ENCODE measurements at places on chromosomes 16 and 17. TPM values are rescaled to one million over a fixed set of nuclear protein-coding genes. Genes with fewer than 3 reads are reported as not detected.

The AOC3 gene
- 0.91 TPM for total RNA-seq

The NPIPA8 gene
- total RNA-seq = 0.65 TPM

The ZNF778 gene
- total RNA-seq = 15.5 TPM

DNA sequence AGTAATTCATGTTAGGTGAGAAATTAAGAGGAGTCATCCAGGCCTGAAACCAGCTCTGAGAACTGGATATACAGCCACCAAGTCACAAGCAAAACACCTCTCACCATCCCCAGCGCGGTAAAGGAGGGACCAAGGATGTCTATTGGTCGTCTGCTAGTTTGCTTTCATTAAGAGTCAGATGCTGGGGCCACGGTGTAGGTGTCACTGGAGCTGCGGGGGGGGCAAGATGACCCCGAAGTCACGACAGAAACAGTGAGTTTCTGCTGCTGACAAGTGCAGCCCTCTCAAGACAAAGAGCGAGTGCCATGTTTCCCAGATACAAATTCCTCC, 790 bp downstream of the NCBP3 start:
- H3K27me3 ChIP-seq = peaks cover 4% of the 10 kb centered on the region
- peaks cover 2% of the 10 kb centered on the region for H3K36me3 ChIP-seq
- peaks cover 19% of the 10 kb centered on the region for H3K4me1 ChIP-seq

- no peaks in the 10 kb centered on the region for H3K36me3 ChIP-seq
- H3K27ac ChIP-seq = no peak overlapping the region
- DNase-seq = no peak
- H3K4me3 ChIP-seq = no peak overlapping the region
Observed at GRCh38 chr16:12627394-12627793, 176.3 kb downstream of the CPPED1 start.

DNA sequence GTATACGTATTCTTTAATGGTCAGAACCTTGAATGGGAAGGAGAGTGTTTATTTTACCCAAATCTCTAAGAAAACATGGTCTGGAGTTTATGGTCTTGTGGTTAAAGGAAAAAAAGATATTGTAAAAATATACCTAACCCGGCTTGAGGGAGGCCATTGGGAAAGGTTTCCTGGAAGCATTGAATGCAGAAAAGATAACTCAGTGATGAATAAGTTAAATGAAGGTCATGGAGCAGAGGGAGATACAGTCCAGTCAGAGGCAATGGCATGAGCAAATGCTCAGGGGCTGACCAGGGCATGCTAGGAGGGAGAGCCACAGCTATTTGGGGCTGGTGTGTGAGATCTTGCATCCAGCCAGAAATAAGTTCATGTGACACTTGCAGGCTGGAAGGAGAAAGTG, 430.4 kb upstream of the CDH5 start:
- H3K27me3 ChIP-seq = no peaks in the 10 kb centered on the region
- DNase-seq = no peak
- no peak overlapping the region for H3K4me3 ChIP-seq
- H3K4me1 ChIP-seq = peaks cover 4% of the 10 kb centered on the region
- no peaks in the 10 kb centered on the region for H3K36me3 ChIP-seq
- H3K27ac ChIP-seq = no peak overlapping the region

DNA sequence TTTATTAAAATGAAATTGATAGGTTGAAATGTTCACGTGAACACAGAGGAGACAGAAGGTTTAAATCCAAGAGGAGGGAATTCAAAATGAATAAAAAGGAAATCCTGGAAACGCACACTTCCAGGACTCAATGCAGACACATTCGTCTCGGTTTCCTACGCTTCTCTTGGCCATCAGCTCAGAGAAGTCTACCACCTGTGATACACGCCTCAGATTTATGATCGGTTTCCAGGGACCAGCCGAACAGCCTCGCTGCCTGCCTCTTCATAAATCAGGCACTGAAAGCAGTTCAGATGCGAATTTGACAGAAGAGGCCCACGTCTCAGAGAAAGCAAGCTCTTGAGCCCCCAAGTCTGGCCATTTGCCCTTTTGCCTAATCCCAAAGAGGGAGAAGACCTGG, 125.5 kb upstream of the IRX3 start:
- H3K27me3 ChIP-seq = peaks cover 31% of the 10 kb centered on the region
- H3K4me1 ChIP-seq = peaks cover 7% of the 10 kb centered on the region
- no peaks in the 10 kb centered on the region for H3K36me3 ChIP-seq
- DNase-seq = no peak
- H3K27ac ChIP-seq = no peak overlapping the region

DNA sequence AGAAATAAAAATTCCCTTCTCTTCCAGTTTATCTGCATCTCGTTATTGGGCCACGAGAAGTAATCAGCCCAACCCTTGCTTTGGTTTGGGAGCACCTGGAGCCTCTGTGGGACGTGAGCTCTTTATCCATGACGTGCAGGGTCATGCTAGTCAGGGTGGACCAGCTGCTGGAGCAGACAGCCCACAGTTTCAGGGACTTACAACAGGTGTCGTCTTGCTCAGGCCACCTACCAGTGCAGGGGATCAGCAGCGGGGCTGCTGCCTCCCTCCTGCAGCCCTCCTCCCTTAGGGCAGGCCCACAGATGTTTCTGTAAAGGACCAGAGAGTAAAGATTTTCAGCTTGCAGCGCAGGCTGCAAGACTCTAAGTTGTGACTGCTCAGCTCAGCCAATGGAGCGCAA, 16.9 kb downstream of the ADAD2 start:
- H3K27me3 ChIP-seq = no peaks in the 10 kb centered on the region
- no peak overlapping the region for H3K4me3 ChIP-seq
- no peak overlapping the region for H3K27ac ChIP-seq
- no peaks in the 10 kb centered on the region for H3K4me1 ChIP-seq

DNA sequence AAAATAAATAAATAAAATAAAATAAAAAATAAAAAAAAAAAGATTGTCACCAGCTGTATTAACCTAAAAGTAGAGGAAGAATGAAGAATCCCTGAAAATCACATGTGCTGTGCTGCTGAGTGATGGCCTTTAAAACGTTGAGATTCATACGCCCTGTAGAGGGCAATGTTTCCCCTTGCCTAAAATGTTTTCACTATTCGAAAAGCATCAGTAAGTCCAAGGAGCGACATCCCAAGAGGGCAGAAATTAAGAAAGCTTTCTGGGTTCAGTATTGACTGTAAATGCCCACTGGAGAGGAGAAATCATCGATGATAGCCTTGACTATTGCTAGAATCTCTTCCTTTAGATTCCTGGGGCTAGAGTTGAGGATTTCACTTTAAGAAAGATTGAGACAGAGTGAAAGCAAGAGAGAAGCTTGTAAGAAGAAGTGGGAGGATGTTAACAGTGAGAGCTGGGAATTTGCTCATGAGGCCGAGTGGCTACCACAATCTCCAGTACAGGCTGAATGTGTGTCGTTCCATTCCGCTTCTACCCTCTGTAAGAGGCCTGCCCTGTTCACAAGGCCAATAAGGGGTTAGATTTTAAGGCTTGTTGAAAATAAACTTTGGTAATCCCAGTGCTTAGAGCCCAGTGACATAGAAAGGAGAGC, 170.8 kb upstream of the FAM20A start:
- no peak for DNase-seq
- no peak overlapping the region for H3K4me3 ChIP-seq
- H3K27me3 ChIP-seq = no peaks in the 10 kb centered on the region
- no peak overlapping the region for H3K27ac ChIP-seq
- H3K4me1 ChIP-seq = peaks cover 29% of the 10 kb centered on the region
- no peaks in the 10 kb centered on the region for H3K36me3 ChIP-seq

DNA sequence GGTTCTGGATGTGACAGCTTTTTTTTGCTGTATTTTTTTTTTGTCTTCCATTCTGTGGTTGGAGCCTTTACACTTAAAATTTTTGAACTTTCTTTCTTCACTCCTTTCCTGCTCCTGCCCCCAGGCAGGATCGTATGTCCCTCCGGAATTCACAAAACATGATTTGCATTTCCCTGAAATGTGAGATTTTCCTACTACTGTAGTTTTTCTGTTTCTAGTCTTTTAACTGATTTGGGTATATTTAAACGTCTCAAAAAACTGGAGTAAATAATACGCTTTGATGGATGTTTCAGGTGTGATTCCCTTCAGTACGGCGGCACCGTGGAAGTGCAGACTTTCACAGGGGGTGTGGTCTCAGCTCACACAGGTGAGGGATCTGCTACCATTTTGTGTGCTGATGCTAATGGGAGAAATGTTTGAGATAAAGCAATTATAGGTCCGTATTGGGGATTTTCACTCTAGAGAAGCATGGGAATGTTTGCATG, 686 bp downstream of the SRCAP start:
- no peak for DNase-seq
- H3K27ac ChIP-seq = peak overlapping the region; percentile 100
- H3K4me3 ChIP-seq = peak overlapping the region; percentile 97
- peaks cover 34% of the 10 kb centered on the region for H3K4me1 ChIP-seq
- H3K36me3 ChIP-seq = peaks cover 13% of the 10 kb centered on the region

DNA sequence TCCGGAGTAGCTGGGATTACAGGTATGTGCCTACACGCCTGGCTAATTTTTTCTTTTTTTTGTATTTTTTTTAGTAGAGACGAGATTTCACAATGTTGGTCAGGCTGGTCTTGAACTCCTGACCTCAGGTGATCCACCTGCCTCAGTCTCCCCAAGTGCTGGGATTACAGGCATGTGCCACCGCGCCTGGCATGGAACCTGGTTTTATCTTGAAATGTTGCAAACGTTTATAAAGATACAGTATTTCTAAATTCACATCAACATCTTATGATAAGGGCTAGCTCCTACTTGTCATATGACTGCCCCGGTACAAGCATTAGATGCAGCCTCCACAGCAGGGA, 1.5 kb upstream of the IST1 start:
- H3K4me1 ChIP-seq = peaks cover 15% of the 10 kb centered on the region
- H3K4me3 ChIP-seq = peak overlapping the region; percentile 99
- no peaks in the 10 kb centered on the region for H3K36me3 ChIP-seq
- no peaks in the 10 kb centered on the region for H3K27me3 ChIP-seq
- H3K27ac ChIP-seq = peak overlapping the region; percentile 87
- no peak for DNase-seq

- H3K4me1 ChIP-seq = peaks cover 21% of the 10 kb centered on the region
- DNase-seq = no peak
- no peaks in the 10 kb centered on the region for H3K27me3 ChIP-seq
- H3K27ac ChIP-seq = peak overlapping the region; percentile 45
- H3K36me3 ChIP-seq = peaks cover 12% of the 10 kb centered on the region
- H3K4me3 ChIP-seq = no peak overlapping the region
Observed at GRCh38 chr17:8447799-8448198, 12.1 kb downstream of the NDEL1 start.

All from neural crest cell (in vitro differentiated cells).